ENCODE measurements at places on chromosomes 5 and 9.

DNA sequence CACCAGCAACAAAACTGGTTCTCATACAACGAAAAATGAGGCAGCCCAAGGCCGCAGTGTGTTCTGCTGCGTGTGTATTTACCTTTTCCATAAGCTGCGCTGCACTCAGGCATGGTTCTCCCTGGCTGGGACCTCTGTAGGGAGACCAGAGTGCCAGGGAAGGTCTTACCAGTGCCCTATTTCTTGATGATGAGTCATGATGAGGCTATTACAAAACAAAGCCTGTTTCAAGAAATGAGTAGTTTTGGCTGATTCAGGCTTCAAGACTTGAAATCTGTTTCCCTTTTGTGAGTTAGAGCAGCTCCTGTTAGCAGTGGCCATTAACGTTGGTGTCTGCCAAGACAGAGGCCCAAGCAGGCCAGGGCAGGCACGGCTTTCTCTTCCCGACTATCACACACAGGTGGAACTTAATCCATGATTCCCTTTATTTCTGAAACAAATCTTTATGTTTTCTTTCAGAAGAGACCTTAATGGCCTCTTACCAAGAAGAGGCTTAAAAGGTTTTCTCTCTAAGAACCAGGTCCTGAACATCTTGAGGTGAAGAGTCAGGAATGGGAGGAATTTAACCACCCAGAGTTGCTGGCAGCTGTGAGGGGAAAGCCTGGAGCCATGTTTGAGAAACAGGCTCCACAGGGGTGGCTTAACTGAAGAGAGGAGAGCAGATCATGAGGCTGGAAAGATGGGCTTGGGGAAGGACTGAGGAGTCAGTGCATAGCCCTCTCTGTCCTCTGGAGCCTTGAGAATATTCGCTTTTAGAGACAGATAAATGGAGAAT, 41.4 kb upstream of the TIFAB start:
- peak; percentile 17 for DNase-seq

- DNase-seq: peak; percentile 27
Observed at GRCh38 chr9:73577848-73578247, 426.2 kb downstream of the ANXA1 start.

GRCh38 chr5:127331890-127332649, 41.5 kb downstream of the MEGF10 start:
- no peak for DNase-seq

- no peak for DNase-seq
Observed at GRCh38 chr5:147804334-147804733, 21.8 kb upstream of the JAKMIP2 start.

- no peak for DNase-seq
Observed at GRCh38 chr5:22223079-22223478, 630.1 kb downstream of the CDH12 start.

GRCh38 chr5:43309637-43310036, 3.6 kb downstream of the HMGCS1 start:
- no peak for DNase-seq

- peak; percentile 50 for DNase-seq
Observed at GRCh38 chr5:78534148-78534904, 114.2 kb downstream of the LHFPL2 start.

- DNase-seq: peak; percentile 20
Observed at GRCh38 chr9:98057138-98057799, 737 bp downstream of the NANS start.

DNA sequence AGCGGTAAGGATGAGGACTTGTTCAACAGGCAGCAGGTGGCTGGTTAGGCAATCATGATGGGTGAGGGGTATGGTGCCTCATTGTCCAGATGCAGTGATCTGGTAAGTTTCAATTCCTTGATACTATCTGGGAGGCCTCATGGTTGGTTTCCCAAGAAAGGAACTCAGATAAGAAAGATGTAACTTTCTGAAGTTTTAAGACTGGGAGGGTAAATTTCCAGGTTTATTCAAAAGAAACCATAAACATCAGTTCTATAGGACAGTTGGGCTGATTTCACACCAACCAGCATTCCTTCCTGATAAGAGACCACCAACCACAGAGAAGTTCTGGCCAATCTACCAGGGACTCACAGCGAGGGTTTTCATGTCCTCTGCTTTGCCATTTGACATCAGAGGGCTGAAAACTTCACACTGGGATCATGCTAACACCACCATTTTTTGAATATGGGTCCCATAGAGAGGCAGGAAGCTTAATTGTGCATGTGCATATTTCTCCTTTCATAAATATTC, 773 bp upstream of the AGGF1 start:
- no peak for DNase-seq

DNA sequence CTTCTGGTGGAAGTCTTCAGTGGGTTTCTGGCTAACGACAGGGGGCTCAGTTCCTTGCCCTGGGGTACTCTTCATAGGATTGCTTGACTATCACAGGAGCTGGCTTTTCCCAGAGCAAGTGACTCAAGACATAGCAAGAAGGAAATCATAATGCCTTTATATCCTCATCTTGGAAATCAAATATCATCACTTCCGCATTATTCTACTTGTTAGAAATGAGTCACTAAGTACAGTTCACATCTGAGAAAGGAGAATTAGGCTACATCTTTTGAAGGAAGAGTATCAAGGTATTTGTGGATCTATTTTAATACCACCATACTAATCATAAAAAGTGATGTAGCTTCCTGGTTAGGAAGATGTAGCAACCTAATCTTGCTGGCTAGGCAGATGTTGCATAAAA, 148.2 kb upstream of the RAI14 start:
- DNase-seq: no peak

- no peak for DNase-seq
Observed at GRCh38 chr9:129333617-129334104, 155.6 kb upstream of the IER5L start.

- DNase-seq: no peak
Observed at GRCh38 chr5:58133216-58133615, 326.7 kb downstream of the PLK2 start.

DNA sequence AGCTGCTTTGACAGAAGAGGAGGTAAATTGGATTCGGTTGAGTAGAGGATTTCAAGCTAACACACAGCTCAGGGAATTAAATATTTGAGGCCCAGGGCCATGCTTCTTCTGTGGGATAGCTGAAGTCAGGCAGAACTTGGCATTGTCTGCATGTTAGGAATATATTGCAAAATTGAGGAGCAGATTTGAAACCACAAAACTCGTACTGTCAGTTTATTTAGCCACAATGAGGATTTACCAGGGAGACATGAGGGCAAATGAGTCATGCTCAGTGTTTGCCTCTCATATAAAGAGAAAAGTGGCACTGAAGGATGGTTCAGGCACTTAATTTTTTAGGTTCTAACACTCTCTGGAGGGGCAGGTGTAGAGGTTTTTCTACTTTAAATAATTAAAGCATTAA, 83.0 kb upstream of the PRLR start:
- DNase-seq: peak; percentile 86

- peak; percentile 20 for DNase-seq
Observed at GRCh38 chr9:112556497-112557442, 70.1 kb downstream of the KIAA1958 start.

DNA sequence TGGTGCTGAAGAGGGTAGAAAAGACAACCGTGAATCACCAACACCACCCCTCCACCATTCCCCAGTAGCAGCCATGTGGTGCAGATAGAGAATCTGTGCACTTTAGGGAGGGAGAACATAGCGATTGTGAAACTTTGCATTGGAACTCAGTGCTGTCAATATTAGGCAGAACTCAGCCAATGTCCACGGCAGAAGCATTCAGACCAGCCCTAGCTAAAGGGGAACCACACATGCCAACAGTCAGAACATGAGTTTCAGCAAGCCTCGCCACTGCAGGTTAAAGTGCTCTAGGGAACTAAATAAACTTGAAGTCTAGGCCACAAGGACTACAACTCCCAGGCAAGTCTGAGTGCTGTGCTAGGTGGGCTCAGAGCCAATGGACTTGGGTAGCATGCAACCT, 38.5 kb upstream of the DEPDC1B start:
- no peak for DNase-seq

GRCh38 chr5:145936401-145937131, at the start of gene SH3RF2:
Gene SH3RF2 (plus strand): TSS chr5:145936578. CDS start chr5:145937929, 1,351 bp downstream.
- peak; percentile 92 for DNase-seq

- DNase-seq: no peak
Observed at GRCh38 chr9:108775901-108776306, 79.9 kb downstream of the ACTL7B start.

- DNase-seq: no peak
Observed at GRCh38 chr5:62562867-62563266, 15.8 kb upstream of the LRRC70 start.

DNA sequence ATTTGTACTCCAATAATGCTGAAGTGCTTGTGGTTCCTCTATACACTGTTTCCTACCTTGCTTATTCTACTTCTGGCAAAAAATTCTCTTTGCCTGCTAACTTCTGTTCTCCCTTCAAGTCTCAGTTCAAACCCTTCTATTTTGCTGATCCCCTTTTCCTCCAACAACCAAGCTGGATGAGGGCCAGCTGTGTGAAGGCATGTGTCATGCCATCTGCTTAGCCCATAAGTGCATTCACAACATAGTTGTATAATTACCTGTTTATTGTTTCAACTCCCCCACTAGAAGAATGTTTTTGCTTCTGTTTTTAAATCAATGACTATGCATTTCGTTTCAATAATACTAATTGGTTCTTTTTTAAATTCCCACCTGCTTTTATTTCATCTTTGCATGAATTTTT, 1951.4 kb upstream of the WWC1 start:
- DNase-seq: no peak

- DNase-seq: no peak
Observed at GRCh38 chr5:86861512-86861911, 243.8 kb downstream of the COX7C start.

- no peak for DNase-seq
Observed at GRCh38 chr5:90274216-90274615, 135.3 kb downstream of the CETN3 start.

DNA sequence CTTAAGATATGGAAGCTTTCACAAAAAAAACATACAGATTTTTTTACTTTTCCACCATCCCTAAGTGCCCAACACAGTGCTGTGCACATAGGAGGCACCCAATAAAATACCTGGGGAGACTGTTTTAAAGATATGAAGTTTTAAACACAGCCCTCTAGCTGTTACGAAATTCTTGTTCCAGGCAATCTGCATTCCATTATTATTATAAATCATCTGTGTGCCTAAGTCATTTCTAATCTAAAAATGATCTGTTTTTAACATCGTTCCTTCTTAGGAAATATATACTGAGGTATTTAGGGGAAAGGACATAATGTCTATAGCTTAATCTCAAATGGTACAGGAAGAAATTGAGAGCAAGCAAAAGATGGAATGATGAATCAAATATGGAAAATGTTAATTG, 32.7 kb upstream of the ISCA1 start:
- no peak for DNase-seq

DNA sequence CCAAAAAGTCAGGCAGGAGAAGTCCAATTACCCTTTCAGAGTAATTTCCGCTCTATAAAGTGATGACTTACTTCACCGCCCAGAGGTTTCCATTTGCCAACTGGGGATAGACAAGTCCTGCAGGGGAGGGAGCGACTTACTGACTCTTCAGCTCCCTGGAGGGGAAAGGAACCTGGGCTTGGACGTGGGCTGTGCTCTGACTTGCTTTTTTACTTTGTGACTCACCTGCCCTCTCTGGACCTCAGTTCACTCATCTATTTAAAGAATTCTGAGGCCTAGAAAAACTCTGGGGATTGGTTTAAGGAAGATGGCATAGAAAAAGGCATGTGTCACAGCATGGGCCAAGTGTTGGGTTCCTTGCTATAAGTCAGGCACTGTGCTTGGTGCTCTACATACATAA, 180.4 kb upstream of the TRIM32 start:
- peak; percentile 52 for DNase-seq

- no peak for DNase-seq
Observed at GRCh38 chr9:105957830-105958229, 263.5 kb downstream of the TMEM38B start.

- no peak for DNase-seq
Observed at GRCh38 chr9:28650327-28650726, 1077.0 kb upstream of the C9orf72 start.

GRCh38 chr5:123916345-123917121, 404.6 kb downstream of the CSNK1G3 start:
- peak; percentile 74 for DNase-seq

DNA sequence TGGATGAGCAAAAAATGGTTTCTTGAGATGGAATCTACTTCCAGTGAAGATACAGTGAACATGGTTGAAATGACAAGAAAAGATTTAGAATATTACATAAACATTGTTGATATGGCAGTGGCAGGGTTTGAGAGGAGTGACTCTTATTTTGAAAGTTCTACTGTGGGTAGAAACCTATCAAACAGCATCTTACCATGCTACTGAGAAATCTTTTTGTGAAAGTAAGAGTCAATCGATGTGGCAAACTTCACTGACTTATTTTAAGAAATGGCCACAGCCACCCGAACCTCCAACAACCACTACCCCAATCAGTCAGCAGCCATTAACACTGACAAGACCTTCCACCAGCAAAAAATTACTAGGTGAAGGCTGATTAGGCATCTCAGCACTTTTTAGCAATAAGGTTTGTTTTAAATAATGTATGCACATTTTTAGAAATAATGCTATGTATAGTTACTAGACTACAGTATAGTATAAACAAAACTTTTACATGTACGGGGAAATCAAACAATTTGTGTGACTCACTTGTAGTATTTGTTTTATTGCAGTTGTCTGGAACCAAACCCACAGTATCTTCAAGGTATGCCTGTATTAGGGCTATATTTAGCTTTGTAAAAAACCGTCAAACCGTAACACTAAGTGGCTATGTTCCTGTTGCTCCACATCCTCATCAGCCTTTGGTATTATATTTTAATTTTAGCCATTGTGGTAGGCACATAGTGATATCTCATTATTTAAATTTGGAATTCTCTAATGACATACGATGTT, 30.6 kb upstream of the ADAMTS6 start:
- DNase-seq: no peak

DNA sequence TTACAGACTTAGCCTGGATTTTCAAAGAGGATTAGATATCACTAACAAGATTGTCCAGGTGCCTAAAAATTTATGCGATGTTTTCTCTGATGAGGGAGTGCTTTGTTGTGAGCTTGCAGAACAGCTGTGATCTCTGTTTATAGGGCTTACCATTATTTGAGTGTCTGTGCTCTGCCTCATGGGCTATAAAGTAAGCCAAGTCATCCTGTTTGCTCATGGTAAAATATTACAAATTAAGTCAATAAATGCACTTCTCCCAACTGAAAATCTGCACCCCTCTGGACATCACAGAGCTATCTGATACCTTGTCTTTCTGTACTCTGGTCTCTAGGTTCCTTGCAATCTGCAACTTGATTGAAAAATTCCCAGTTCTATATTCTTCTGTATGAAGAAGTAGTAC, 293.4 kb upstream of the ACTBL2 start:
- no peak for DNase-seq

DNA sequence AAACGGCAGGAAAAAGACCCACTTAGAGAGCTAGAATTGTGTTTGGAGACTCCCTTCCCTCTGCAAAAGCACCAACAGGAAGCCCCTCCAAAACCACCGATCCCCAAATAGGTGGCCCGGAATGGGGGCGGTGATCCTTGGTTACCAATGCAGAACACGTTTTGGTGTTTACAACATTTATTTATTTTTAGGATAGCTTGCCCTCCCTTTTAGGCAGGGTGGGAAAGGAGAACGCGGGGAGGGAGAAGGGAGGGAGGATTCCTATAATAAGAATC, 579 bp upstream of the NTRK2 start:
- no peak for DNase-seq

Data from RCC 7860 (cell line).